ENCODE measurements at places on chromosomes 7 and 10.

DNA sequence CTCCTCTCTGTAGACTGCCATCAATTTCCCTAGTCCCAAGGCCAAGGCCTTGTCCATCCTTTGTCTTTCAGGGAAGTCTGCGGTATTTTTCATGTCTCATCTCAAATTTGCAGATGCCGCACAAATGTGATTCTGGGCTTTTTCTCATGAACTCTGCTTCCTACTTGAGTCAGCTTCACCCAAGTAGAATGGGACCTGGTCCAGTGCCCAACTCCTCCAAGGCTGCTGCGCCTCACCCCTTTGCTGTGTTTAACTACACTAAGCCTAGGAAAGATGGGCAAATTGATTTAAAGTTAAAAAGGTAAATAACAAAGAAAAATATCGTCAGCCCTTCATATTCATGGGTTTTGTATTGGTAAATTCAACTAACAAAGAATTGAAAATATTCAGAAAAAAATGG is 1092.6 kb upstream of the AUTS2 start:
- DNase-seq, result no peak

- no peak for DNase-seq
These were observed 112.5 kb downstream of the DOCK1 start for GRCh38 chr10:127017541-127018297.

DNA sequence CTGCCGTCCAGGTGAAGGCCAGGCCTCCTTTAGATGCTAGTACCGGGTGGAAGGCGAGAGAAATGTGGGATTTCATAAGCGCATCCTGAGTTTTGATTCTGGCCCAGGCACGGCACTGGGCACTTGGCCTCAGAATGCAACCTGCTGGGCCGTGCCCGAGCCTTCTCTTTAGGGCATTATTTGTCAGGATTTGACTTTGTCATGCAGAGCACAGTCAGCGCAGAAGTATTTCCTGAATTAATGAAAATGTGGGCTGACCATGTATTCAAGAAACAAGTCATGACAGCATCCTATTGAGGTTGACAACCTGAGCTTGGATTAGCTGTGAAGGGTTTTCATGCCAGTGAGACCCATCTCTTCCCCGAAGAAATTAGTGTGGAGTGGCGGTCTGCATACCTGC is 34.4 kb downstream of the RCC1L start:
- no peak for DNase-seq

- DNase-seq, result no peak
These were observed 10.1 kb downstream of the CHN2 start for GRCh38 chr7:29204491-29205272.

- DNase-seq, result no peak
These were observed 17.8 kb downstream of the ZMIZ2 start for GRCh38 chr7:44766416-44766801.

DNA sequence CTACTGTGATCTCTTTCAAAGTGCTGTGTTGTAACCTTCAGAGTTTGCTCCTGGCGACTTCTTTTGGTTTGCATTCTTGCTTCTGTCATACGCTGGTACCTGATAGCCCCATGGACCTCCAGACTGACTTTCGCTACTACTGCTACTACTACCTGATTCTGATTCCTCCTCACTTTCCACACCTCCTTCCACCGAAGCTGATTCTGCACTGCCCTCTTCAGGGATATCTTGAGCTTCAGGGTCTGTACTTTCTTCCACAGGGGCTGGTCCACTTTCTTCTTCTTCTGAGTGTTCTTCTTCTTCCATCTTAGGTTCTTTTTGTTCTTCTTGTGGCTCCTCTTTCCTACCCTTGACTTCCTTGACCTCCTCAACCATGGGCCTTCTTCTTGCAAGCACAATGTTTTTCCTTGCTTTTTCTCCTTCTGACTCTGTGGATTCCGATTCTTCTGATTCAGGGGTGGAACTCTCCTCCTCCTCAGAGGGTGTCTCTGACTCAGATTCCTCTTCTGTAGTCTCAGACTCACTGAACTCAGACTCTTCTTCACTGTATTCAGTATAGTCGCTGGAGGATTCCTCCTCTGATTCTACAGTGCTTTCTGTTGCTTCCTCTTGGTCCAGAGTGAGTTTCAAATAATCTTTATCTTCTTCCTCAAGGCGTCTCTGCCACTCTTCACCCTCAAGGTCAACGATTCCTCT is 992.2 kb downstream of the PCDH15 start:
- DNase-seq, result no peak
